ENCODE measurements at places on chromosomes 11 and 22. TPM values are rescaled to one million over a fixed set of nuclear protein-coding genes. Genes with fewer than 3 reads are reported as not detected.

Gene IGF2
- total RNA-seq: not detected

Gene OR6T1
- not detected for total RNA-seq

Gene CCDC157
- total RNA-seq: 1.8 TPM

Gene RIC3
- total RNA-seq: not detected

Gene LIF
- 24.5 TPM for total RNA-seq

Gene OR52A1
- total RNA-seq: not detected

GRCh38 chr22:19933341-19934241 is 8.0 kb upstream of the COMT start:
- no peak for DNase-seq

DNA sequence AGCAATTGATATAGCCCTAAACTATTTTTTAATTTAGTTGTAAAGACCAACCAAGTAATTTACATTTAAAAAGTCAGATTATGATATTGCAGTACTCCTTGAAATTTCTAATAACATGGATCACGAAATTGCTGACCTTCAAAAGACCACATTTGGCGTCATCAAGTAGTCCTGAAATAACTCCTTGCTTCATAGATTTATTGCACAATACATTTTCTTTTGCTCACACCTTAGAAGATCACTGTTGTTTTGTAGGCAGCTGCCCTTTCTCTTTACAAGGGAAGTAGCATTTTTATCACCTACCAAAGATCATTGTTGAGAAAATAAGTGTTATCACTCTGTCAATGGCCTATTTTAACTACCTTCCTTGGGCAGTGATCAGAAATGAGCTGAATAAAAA is 815.8 kb downstream of the METTL15 start:
- no peak for DNase-seq

DNA sequence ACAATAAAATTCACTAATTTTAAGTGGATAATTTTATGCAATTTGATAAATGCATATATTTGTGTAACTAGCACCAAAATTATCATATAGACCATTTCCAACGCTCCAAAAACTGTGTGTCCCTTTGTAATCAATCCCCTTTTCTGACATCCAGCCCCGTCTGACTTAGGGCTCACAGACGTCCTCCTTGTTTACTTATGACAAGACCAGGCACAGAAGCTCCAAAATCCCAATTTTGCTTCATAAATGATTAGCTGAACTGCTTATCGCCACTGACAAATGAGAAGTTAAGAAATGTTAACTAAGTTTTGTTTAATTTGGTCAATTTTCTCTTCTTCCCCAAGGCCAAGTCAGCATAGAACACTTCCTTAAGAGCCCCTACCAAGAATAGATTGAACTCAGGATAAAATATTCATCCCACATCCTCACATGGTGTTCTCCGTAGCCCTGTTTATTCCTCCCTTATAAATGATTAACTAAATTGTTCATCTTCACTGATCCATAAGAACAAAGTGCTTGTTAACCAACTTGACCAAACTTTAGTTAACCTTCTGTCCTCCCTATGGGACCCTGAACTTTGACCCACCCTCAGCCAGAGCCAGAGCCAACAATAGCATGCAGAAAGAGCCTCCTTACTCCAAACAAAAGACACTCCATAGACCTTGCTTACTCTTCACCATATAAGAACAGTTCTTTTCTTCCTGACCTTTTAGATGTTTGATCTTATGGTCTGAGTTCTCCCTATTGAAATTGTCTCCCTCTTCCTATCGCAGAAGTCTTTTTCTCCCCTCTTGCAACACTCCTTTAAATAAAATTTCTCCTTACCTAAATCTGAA is 30.8 kb upstream of the GLYAT start:
- DNase-seq: no peak

- no peak for DNase-seq
Measured at GRCh38 chr11:130407978-130408377, 20.4 kb downstream of the ADAMTS8 start.

- DNase-seq: no peak
Measured at GRCh38 chr11:14623036-14623435, 20.6 kb upstream of the PDE3B start.

- DNase-seq: no peak
Measured at GRCh38 chr11:103648670-103649400, 387.6 kb upstream of the DDI1 start.

DNA sequence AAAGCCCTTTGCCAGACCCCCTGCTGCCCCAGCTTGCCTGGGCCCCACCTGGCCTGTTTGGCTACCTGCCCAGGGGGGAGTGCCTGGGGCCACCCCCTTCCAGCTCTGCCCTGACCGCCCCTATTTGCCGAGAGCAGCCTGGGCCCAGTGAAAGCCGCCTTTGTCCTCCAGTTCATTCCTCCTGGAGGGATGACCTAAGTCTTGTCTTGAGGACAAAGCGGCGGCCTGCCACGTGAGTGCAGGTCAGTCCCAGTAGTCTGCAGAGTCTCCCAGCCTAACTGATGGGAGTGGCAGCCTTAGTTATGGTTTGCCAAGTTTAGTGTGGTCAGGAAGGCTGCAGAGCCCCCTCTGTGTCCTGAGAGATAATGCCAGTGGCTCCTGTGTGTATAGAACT is 115.9 kb upstream of the CRYBB3 start:
- DNase-seq: no peak

DNA sequence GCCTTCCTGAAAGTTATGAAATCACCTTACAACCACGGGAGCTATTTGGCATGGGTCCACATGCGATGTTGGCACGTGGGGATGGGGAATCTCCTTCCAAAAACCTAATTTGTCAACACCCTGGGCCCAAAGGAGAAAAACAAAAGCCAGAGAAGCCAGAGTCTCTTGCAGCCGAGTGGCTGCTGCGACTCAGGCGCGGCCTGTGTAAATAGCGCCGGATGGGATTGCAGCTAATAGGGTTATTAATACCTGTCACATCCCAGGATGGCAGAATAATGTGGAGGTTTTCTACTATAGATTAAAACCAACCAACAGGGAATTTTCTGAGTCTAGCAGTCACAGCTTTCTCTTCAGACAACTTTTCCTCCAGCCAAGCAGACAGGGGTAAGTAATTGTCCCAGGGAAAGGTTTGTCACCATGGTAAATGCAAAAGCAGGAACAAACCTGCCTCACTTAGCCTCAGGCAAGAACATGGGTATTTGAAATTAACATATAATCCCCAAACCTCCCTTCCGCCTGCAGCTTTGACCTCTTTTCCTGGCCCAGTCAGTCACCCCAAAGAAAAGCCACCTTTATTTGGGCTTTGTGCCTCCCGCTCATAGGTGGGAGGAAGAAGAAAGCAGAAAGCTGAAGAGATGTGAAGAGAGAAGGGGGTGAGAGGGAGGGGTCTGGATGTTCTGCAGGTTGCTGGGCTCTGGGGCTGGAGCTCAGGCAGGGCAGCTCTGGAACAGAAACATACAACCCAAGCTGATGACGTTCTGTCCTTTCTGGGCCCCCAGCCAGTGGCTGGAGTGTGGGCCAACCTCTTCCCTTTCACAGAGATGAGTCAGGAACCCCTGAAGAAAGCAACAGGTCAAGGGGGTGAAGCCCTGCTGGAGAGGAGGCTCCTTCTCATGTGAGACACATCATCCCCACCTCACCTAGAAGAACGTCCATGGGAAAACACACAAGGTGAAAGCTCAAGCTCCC is 376.5 kb downstream of the NXPE2 start:
- peak; percentile 16 for DNase-seq

DNA sequence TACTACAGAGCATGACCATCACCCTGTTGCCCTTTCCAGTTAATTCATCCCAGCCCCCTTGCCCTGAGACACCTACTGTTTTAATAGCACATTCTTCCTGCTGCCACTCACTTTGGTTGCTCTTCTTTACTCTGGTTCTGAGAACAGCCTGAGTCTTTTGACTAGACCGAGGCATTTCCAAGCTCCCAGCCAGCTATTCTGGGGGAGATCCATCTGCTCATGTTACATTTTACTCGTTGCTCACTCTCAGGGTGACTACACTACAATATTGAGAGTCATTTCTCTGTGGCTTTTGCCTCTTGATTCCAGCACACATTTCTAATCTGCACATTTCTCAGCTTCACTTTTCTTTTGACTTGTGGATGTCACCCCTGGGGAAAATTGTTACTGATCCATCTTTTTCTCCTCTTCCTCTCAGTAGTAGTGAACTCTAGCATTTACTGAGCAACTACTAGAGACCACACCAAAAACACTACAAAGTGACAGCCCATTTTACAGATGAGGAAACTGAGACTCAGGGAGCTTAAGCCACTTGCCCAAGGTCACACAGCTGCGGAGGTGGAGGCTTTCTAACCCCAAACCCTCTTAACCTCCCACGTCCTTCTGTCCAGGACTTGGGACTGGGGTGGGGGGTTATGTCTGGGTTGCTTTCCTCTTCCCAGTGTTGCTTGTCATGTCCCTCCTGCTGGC is 117.8 kb downstream of the C11orf91 start:
- no peak for DNase-seq

DNA sequence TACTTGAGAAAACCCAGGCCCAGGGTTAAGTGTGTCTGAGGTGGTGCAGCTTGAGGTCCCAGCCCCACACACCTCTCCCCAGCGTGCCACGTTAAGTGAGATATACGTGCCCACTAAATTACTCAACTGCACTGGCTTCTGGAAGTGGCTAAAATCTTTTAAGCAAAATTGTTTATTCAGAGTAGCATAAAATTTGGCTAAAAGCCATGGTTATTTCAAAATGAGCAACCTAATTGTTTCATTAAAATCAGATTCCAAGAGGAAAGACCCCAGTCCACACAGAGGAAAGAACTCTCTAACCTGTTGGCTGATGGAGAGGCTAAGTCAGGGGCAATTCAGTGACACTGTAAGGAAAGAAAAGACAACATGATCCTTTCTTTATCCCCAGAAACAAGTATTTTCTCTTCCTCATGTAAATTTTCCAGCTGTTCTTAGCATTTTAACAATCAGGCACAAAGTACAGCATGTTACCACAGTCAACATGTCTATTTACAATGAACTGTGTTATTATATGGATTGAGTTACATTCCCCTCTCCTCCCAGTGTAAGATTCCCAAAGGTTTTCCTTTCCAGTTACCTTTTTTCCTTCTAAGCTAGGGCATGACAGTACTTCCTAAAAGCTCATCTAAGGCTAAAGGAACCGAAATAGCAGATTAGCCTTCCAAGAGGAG is 26.6 kb downstream of the NUP50 start:
- DNase-seq: no peak

DNA sequence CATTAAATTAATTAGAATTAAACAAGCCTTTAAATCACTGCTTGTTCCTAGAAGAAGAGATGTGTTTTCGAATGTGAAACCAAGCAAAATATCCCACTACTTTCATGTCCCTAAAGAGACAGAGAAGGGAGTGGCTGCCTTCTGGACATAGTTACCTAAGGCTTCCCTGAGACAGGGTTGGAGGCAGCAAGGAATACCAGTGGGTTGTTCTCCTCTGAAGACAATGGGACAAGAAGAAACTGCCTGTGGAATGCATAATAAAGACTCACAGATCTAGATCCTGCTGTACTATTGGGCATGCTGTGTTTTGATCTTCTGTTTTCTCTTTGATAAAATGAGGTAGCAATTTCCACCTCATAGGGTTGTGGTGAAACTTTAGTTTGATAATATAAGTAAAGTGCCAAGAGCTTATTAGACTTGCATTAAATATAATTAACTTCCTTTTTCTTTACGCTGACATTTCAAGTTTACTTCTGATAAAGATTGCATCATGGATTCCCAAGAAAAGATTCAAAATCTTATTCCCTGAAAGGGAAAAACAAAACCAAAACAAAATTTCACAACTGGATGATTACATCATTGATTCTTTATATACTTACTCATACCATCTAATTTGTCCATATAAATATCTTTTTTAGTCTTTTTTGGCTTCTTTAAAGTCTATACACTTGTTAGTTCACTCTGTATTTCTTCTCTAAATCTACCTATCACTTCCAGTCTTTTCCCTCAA is 621.3 kb downstream of the ETS1 start:
- no peak for DNase-seq

DNA sequence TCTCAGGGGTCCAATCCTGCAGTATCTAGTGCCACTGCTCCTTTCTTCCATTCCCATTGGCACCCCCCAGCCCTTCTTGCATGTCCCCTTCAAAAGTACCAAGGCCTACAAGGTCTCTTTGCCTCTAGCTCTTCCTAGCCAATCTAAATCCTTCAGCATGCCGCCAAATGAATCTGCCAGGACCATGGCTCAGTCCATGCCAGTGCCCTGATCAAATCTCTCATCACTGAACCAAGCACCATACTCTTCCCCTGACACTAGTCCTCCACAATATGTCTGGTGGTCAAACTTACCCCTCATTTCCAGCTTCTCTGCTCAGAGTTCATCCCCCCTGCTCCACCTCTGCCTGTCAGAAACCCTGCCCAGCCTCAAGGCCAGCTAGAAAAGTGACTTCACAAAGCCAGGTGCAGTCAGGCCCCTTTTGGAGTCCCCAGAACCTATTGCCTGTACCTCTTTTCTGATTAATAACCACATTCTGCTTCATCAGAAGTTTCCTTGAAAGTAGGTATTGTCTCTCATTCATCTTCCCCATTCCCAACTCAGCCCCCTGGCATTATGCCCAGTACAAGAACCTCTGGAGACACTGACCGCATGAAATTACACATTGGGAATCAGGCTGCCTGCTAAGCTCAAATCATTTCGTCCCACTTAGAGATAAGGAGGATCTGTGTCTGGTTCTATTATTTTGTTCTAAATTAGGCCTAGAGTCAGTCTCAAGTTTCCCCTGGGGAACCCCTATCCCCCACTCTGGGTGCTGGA is 11.4 kb downstream of the FEN1 start:
- no peak for DNase-seq

DNA sequence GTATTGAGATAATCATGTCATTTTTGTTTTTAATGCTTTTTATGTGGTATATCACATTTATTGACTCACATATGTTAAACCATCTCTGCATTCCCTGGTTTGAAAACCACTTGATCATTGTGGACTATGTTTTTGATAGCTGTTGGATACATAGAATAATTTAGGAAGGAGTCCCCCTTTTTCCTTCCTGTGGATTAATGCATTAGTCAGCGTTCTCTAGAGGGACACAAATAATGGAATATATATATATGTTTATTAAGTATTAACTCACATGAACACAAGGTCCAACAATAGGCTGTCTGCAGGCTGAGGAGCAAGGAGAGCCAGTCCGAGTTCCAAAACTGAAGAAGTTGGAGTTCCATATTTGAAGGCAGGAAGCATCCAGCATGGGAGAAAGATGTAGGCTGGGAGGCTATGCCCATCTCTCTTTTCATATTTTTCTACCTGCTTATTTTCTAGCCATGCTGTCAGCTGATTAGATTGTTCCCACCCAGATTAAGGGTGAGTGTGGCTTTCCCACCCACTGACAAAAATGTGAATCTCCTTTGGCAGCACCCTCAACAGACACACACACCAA is 123.8 kb downstream of the ZNF280B start:
- DNase-seq: no peak

DNA sequence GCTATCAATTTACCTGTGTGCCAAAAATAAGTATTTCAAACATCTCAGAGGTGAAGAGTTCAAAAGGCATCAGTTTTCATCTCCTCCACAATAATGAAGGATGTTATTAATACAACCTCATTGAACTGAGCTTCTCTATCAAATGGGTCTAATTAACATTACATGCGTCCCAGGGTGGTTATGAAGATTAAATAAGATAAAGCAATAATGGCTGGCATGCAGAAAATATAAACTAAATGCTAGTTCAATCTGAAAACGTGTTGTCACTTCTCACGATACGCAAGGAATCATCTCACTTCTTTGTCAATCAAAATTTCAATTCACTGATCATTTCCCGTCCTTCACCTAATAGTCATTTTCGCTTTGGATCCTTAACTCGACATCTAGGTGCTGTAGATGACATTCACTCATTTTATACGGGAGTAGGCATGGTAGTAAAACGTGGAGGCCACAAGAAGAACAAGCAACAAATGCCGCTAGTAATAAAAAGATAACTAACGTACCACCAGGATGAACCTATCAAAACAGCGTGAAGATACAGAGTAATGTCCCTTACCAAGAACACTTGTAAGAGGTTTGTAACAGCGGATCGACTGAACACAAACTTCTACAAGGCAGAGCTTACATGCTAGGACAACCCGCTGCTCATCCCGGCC is 918 bp downstream of the CHORDC1 start:
- no peak for DNase-seq

All from G401 (cell line).